ENCODE measurements at places on chromosomes 5 and 9.

GRCh38 chr5:167233507-167234220, 1057.8 kb upstream of the WWC1 start:
- DNase-seq: no peak

DNA sequence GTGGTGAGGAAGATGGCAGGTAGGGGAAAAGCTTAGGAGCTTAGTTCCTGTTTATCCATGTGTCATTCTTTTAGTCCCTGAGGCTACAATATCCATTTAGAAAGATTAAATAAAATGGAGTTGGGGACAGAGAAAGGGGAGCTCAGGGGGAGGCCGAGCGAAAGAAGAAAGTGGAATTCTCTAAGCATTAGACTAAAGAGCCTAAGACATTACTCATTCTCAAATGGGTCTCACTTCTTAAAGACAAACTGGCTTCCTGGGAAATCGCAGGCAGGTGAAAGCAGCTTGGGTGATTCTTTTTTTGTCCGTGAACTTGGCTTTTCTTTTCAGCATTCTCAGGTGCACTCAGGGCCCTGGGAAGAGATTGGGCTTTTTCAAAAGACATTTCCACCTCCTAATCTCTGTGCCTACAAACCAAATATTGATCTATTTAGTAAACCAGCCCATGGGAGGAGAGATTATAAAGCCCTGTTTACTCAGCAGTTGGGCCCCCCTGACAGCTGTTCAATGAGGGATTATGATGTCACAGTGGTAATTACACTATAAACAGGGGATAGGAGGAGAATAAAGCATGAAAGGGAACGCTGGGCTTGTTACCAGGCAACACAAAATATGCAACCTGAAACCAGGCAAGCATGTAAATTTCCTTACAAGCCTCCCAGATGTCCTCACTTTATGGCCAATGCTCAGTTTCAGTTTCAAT, 584.0 kb downstream of the ACTL7B start:
- DNase-seq: no peak

DNA sequence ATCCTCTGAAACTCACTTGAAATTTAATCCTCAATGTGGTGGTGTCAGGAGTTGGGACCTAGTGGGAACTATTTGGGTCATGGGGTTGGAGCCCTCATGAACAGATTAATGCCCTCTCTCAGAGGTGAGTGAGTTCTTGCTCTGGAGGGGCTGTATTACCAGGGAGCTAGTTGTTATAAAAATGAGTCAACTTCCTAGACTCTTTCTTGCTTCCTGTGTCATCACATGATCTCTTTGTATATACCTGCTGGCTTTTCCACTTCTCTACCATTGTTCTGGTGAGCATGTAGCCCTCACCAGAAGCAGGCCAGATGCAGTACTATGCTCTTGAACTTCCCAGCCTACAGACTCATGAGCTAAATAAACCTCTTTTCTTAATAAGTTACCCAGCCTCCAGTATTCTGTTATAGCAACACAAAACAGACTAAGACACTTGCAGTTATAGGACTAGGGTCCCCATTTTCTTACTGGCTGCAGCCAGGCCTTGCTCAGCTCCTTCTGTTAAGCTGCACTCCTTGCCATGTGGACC, 127.5 kb downstream of the SUSD1 start:
- no peak for DNase-seq

GRCh38 chr5:157345485-157345884, 79.6 kb downstream of the CYFIP2 start:
- DNase-seq: no peak

DNA sequence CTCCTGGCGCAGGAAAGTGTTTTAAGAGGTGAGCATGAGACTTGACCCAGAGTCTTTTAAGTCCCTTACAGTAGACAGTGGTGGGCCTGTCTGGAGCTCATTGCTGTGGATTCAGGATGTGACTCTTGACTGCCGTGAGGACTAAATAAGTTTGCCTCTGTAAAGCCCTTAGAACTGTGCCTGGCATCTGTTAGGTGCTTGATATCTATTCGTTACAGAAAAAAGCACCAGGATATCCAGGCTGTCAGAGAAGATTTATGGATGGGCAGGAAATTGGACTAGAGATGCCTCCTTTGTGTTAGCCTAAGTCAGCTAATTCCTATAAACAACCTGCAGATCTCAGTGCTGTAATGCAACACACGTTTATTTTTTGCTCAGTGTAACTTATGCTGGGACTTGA, 12.6 kb downstream of the ERGIC1 start:
- no peak for DNase-seq

DNA sequence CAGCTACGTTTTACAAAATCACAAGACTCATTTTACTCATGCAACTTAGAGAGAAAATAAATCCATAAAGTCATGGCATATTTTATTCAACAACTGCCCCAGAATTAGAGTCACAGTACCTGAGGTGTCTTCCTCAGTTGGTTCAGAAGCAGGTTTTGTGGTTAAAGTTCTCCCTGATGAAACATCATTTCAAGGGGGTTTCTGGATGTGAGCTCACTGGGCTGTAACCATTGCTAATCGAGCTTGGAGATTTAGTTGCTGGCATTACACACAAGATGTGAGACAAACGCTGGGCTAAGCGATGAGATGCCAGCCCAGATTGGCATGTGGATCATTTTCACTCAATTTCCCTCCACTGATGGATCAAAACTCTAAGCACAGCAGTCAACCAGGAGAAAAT, 131.3 kb downstream of the PRELID2 start:
- no peak for DNase-seq

GRCh38 chr9:129185991-129186390, 7.9 kb upstream of the IER5L start:
- no peak for DNase-seq

DNA sequence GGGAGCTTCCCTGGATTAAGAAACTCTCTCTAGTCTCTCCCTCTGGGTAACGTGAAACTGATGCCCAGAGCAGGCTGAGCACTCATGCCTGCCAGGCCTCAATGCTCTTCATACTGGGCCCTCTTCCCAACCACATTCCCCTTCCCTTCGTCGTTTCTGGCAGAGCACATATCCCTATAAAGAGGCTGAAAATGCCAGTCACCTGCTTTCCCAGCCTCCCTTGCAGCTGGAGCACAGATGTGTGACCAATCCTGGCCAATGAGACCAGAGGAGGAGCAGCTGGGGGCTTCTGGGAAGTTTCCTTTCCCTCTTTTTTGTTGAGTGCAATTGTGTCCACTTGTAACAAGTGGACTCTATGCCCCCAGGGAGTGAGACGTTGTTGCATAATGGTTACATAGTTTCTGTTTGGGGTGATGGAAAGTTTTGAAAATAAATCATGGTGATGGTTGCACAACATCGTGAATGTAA, 30.2 kb upstream of the SMIM23 start:
- no peak for DNase-seq

GRCh38 chr5:67194166-67194565, 2.4 kb downstream of the CD180 start:
- no peak for DNase-seq

DNA sequence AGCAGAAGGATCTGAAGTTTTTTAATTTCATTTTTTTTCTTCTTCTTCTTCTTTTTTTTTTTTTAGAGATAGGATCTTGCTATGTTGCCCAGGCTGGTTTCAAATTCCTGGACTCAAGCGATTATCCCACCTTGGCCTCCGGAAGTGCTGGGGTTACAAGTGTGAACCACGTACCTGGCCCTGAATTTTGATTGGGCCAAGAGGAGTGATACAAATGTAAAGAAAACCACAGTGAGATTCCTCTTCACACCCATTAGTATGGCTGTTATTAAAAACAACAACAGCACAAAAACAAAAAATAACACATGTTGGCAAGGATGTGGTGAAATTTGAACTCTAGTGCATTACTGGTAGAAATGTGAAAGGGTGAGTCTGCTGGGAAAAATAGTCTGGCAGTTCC, 79.1 kb downstream of the KLF4 start:
- DNase-seq: no peak

DNA sequence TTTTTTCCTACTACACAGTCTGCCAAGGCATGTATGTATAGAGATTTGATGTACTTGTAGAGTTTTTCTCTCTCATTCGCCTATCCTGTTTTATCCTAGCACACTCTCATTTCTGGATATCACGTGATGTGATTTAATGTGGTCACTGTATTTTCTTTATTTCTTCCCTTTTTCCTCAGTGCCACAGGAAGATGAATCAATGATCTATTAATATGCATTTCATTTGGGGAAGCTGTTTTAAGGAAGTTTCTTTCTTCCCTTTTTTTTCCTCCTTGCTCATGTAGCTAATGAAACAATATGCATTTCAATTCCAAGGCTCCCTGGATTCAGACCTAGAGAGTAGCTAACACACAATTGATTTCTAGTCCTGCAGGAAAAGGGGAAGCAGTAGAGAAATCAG, 506.3 kb upstream of the WWC1 start:
- DNase-seq: no peak

GRCh38 chr9:2568689-2569088, 52.9 kb upstream of the VLDLR start:
- DNase-seq: no peak

DNA sequence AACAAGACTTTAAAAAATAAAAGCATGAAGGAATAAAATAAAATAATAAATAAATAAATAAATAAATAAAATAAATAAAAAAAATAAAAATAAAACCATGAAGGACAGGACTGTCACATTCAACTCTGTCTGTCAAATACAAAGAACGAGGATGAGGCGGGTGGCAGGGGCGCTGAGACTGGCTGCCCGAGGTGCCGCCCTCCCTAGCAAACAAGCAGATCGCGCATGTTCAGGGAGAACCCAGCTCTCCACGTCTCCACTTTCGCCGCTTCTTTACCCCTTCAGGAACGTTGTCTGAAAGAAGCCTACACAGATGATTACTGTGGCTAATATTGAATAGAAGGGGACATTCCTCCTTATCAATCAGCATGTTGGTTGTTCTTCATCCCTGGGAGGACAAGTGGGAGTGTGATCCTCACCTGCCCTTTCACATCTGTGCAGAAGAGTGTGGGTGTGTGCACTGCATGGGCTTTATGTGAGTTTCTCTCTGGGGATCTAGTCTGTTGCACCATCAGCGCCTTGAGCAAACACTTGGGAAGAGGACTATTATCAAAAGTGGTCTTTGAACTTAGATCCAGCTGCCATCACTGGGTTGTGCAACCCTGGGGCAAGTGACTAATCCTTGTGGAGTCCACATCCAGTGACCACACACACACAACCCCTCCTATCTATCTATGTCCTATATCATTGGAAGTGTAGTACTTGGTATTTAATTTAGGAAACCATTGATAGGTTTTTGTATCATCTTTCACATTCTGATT, 399.2 kb downstream of the IRX2 start:
- DNase-seq: no peak

DNA sequence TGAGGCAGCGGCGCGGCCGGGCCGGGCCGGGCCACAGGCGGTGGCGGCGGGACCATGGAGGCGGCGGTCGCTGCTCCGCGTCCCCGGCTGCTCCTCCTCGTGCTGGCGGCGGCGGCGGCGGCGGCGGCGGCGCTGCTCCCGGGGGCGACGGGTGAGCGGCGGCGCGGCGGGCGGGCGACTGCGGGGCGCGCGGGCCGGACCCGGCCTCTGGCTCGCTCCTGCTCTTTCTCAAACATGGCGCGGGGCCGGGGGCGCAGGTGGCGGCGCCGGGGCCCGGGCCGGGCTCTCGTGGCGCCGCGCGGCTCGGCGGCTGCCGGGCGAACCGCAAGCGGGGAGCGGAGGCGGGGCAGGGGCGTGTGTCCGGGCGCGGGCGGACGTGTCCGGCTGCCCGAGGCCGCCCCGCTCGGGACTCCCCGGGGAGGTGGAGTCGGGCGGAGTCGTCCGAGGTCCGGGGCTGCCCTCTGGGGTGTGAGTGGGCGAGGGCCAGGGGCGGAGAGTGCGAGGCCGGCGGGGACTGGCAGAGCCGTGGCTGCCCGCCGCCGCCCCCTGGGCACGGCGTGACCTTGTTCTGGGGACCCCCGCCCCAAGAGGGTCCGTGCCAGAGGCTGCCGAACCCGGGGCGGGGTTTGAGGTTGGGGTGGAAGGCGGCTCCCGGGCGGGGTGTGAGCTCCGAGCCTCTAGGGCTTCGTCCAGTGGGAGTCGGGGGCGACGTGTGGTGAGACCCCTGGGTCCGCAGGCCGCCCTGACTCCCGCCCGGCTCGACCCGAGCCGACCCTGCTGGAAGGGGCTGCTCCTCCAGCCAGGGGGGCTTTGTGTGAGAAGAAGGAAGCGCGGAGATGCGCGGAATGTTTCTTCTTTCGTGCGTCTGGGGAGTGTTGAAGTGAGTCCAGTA, 485 bp downstream of the TGFBR1 start:
- no peak for DNase-seq

GRCh38 chr5:40331616-40332015, 348.1 kb upstream of the PTGER4 start:
- no peak for DNase-seq

GRCh38 chr5:110159202-110159601, 469.5 kb downstream of the MAN2A1 start:
- no peak for DNase-seq

DNA sequence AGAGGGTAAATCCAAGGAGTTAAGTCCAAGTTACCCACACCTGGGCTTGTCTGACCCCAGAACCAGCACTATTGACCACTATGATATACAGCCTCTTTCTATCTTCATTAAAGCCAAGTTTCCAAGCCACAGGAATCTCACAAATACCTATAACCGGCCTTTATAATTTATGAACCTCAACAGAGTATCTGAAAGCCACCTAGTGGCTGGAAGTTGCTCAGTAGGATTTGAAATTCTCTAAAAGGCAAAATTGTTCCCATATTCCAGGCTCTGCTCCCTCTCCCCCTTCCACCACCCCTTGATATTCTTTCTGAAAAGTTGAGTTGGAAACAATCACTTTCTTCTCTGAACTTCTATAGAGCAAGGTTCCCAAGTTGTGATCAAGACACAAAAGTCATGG, 106.4 kb upstream of the GPR151 start:
- no peak for DNase-seq

- no peak for DNase-seq
Observed at GRCh38 chr9:21527579-21527978, 45.5 kb upstream of the IFNE start.

GRCh38 chr5:160260881-160261815, 31.8 kb downstream of the FABP6 start:
- DNase-seq: no peak

- no peak for DNase-seq
Observed at GRCh38 chr5:161691911-161692310, 6.4 kb downstream of the GABRA6 start.

DNA sequence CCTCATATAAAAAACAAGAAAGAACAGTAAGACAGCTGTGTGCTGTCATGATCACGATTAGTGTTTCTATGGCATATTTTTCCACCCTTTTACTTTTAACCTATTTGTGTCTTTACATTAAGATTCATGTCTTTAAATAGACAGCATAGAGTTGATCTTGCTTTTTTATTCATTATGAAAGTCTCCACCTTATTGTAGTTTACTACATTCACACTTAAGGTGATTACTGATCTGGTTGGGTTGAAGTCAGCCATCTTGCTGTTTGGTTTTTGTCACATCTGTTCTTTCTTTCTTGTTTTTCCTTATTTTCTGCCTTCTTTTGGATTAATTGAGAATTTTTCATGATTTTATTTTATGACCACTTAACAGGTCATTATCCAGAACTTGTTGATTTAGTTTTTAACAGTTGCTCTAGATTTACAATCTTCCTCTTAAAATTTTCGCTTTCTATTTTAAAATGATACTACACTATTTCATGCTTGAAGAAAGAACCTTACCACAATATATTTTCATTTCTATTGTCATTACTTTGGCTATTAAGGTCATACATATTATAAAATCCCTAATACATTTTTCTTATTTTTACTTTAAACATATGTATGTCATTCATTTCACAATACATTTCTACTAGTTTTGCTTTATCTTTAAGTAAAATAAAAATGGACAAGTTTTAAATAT, 292.5 kb downstream of the SH3GL2 start:
- DNase-seq: no peak

- DNase-seq: no peak
Observed at GRCh38 chr5:35103637-35104299, 56.0 kb upstream of the AGXT2 start.
